ENCODE measurements at places on chromosomes 13 and 19.

- DNase-seq = peak; percentile 85
These were observed 70.4 kb downstream of the ARHGAP35 start for GRCh38 chr19:46931202-46931601.

GRCh38 chr13:48808683-48809082 is 155.0 kb downstream of the CYSLTR2 start:
- DNase-seq = no peak

GRCh38 chr19:51600940-51601580 is 29.1 kb downstream of the SIGLEC5 start:
- no peak for DNase-seq

- no peak for DNase-seq
These were observed 21.6 kb downstream of the SAE1 start for GRCh38 chr19:47152205-47152604.

GRCh38 chr13:33150126-33150525 is 133.9 kb downstream of the KL start:
- peak; percentile 59 for DNase-seq

DNA sequence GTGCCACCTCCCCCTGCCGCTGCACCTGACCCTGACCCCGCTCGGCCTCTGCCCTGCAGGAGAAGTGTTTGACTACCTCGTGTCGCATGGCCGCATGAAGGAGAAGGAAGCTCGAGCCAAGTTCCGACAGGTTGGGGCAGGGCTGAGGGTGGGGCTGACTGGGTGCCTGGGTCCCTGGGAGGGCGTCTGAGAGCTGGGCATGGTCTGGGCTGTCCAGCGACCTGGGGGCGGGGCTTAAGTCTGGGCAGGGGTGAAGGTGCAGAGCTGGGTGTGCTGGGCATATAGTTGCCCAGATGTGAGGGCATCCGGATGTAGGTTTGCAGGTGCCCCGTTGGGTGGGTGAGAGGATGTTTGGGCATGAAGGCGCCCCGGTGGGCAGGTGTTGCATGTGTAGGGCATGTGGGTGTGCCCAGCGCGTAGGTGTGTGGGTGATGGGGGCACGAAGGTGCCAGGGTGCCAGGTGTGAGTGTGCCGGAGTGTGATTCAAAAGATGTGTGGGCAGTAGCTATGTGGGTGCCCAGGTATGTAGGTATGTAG is 13.8 kb downstream of the MARK4 start:
- no peak for DNase-seq

DNA sequence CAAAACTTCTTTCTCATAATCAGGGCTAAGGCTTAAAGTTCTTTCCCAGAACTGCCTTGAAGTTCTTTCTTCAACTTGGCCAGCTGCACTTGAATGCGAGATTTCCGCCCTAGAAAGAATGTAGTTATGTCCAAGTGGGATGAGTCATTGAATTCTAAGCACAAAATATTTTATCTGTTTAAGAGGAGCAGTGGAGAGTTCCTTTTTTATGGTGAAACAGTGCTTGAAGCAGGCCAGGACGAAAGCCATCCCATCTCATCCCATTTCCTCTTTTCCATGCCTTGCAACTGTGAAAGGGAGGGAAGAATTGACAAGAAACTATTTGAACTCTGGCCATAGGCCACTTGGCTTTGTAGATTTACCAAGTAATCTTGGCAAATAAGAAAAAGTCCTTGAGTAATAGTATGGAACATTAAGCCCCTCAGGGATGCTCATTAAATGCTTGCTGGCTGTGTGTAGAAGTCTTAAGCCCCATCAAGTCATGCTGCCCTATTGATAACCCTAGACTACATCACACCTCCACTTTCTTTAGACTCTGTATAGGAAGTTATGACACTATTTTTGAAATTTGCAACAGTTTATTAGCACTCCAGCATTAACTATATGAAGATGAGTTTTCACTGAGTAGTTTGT is 174.5 kb downstream of the KCTD12 start:
- DNase-seq = no peak

DNA sequence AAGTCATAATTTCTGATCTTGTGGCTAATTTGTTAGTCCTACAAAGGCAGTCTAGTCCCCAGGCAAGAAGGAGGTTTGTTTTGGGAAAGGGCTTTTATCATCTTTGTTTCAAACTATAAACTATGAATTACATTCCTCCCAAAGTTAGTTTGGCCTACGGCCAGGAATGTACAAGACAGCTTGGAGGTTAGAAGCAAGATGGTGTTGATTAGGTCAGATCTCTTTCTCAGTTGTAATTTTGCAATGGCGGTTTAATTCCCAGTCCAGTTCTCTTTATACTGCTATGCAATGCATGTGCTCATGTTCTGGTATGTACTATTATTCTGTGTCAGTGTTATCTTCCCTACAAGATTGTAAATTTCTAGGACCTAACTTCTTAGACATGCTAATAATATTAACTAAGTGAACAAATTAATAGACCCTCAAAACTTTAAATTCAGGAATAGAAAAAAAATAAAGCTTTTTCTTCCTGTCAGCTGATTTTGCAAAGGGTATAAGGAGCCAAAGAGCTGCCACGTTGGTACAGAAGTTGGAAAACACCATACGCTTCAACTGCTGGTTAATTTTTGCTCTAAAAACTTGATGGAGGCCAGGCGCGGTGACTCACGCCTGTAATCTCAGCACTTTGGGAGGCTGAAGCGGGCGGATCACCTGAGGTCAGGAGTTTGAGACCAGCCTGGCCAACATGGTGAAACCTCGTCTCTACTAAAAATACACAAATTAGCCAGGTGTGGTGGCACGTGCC is 1.3 kb upstream of the DNAJC15 start:
- DNase-seq = no peak

- no peak for DNase-seq
These were observed 210.9 kb downstream of the NALCN start for GRCh38 chr13:101205408-101205807.

DNA sequence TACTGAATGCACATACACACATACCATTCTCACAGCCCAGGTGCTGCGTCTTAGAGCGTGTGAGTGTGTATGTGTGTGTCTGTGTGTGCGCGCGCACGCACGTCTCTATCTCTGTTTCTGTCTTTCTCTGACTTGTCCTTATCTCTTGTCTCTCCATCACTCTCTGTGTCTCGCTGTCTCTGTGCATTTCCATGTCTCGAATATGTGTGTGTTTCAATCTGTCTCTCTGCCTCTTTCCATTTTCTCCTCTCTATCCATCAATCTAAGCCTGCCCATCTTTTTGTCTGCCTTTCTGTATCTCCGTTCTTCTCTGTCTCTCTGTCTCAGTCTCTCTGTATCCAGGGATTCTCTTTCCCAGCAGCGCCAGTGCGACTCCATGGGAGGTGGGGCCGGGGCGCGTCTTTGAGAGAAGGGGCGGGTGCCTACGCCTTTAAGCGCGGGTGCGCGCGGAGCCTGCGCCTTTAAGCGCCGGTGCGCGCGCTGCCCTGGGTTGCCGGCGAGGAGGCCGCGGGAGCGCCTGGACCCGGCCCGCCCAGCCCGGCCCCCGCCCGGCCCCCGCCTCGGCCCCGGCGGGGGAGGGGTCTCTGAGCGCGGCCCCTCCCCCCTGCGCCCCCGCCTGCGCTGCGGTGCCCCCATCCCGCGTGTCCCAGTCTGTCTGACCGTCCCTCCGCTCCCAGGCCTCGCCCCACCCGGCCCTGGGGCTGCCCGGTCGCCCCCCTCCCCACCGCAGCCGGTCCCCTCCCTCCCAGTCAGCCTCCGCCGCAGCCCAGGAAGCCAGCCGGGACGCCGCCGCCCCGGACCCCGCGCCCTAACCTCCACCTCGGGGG is at the start of gene LRFN3:
TSS of gene LRFN3 (plus strand) at position 464 of the 827 bp plus-strand sequence. CDS start 3,052 bp downstream, outside the sequence.
- DNase-seq = peak; percentile 41

GRCh38 chr13:74204602-74205312 is 70.6 kb upstream of the KLF12 start:
- DNase-seq = no peak

- no peak for DNase-seq
These were observed 323.2 kb upstream of the MIR17HG start for GRCh38 chr13:91024157-91024792.

GRCh38 chr19:32895384-32895783 is 25.8 kb upstream of the SLC7A9 start:
- DNase-seq = no peak

DNA sequence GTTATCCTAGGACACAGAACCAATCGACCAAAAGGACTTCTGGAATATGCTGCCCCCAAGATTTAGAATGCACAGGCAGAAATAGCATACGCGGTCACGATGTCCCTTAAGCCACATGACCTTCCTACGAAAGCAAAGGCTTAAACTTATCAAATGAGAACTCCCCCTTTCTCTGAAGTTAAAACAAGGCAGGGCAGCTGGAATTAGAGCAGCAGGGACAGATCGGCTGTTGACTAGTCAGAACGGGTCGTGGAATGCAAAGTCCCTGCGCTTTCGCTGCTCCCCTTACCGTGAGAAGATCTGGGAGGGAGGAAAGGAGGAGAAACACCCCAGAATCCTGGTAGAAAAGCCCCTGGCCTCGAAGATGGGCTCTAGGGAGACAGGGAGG is 799 bp upstream of the USPL1 start:
- DNase-seq = peak; percentile 66

- no peak for DNase-seq
These were observed 13.2 kb downstream of the B3GNT8 start for GRCh38 chr19:41413947-41414346.

DNA sequence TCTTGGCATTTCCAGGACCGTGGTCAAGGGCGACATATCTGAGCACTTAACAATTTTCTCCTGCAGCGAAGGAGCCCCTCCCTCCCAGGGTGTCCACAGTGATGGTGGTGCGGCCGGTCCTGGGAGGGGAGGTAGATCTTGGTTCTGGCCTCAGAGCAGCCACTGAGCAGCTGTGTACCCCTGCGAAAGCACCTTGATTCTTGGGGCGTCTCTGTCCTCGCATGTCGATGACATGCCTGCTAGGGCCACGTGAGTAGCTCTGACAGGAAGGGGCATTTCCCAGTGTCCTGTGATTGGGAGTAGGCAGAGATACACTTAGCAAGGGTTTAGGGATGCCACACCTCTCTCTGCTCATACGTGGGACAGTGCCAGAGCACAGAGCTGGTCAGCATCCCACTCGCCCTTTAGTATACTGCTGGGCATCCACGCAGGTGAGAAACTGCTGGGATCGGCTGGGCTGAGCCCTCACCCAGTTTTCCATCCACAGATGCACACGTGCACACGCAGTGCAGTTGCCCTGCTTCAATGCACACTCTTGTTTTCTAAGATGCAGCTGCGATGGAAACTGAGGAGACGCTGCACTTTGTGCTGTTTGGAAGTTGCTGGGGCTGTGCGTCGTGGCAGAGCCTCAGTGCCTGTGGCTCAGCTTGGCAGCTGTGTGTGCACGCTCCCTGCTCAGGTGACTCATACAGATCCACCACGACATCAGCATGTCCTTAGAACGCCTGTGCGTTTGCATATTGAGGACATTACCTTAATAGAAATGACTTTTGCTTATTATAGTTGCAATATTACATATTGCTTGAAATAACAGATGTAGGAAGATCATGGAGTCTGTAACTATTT is 66.8 kb downstream of the TEX29 start:
- DNase-seq = no peak

- no peak for DNase-seq
These were observed 10.9 kb downstream of the SETDB2 start for GRCh38 chr13:49455007-49455398.

- DNase-seq = peak; percentile 38
These were observed 2175.9 kb downstream of the PCDH9 start for GRCh38 chr13:65054277-65054676.

- no peak for DNase-seq
These were observed 19.2 kb downstream of the AXL start for GRCh38 chr19:41238244-41238643.

GRCh38 chr19:49422407-49423070 is 702 bp downstream of the PTH2 start:
- DNase-seq = no peak

DNA sequence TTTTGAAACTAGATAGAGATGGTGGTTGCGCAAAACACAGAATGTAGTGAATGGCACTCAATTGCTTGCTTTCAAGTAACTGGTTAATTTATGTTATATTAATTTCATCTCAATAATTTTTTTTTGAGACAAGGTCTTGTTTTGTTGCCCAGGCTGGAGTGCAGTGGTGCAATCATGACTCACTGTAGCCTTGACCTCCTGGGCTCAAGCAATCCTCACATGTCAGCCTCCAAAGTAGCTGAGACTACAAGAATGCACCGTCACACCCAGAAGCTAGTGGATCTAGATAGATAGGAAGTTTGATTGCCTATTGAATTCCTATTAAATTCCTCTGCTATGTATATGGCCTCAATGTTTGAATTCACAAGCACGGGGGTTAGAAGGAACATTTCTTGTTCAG is 26.4 kb upstream of the ADGRE2 start:
- DNase-seq = no peak

DNA sequence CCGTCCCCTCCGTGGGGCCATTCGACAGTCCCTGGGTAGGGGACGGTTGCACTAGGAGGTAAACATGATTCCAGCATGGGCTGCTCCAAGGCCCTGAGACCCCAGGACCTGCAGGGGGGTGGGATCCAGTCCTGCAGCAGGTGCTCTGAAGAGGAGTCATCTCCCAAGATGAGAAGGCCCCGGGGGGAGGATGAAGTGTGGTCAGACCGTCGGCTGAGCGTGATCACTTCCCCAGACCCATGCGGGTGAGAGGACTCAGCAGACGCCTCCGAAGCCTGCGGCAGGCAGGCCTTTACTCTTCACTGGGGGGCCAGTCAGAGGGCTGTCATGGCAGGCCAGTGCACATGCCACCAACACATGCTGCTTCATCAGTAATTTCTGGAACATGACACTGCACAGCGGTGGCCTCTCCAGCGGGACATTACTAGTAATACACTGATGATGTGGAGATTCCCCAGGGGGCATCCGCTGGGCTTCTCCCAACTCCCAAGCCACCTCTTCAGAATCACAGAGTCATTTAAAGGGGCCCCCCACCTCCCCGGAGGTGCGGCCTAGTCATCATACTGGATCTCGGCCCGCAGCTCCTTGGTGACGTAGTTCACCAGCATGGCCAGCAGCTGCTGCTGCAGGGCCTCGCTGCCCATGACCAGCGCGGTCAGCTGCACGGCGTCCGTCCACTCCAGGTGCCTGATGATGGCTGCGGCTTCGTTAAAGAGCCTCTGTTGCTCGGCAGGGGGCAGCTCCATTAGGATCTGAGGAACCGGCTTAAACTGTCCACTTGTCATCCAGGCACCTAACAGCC is 12.7 kb downstream of the C19orf12 start:
- no peak for DNase-seq

DNA sequence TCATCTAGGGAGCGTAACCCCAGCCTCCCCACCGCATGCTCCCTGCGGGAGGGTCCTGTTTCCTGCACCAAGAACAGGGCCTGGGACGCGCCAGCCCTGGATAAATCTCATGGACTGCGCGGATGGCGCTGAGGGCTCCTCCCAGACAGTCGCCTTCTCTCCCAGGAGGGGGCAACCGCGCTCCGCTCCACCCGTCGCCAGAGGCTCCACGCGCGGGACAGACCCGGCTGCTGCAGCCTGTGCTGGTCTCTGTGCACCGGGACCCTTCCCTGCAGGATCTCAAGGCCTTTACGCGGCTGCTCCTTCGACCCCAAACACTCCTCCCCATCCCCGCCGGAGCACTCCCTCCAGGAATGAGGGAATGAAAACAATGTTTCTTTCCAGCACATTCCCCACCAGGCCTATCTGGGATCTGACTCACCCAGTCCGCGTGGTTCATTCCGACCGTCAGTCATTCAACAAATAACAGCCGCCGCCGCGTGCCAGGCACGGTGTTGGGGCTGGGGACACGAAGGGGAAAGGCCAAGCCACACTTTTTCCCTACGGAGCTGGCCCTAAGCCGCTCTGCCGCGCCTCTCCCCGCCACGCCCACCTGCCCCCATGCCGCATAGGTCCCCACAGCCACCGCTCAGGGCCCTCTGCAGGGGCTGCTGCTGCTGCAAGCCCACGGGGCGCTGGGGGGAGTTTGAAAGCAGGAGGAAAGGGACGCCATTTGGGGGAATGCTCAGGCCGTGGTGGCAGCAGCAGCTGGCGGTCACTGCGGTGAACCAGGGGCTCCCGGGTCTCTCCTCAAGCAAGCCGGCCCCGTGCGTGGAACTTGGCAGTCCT is 6.0 kb downstream of the PNMA8B start:
- no peak for DNase-seq

Data from NCI-H446 treated with DMSO at 0.1 percent for 48 hours (cell line).